Activated naive CD8-positive, alpha-beta T cell treated with anti-CD3 and anti-CD28 coated beads for 36 hours (primary cell): ENCODE measurements at places on chromosomes 2 and 18. TPM values are rescaled to one million over a fixed set of nuclear protein-coding genes. Genes with fewer than 3 reads are reported as not detected.
A peak's percentile ranks its signal among the peaks of the same experiment; 100 is the strongest.

DNA sequence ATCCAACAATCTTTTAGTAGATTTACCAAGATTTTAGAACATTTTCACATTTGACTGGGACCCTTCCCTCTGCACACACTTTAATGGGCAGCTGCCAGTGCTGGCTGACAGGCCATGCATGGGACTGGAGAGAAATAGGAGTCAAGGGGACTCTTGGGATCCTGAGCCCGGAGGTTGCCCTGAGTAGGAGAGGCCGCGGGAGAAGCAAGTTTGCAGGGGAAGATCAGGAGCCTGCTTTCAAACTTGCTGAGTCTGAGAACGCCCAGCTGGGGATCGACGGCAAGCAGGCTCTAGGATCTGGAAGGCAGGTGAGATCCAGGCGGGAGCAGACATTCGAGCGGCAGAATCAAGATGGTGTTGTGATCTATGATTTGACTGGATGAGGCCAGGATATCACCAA, 186.1 kb downstream of the HDAC4 start:
- DNase-seq, result no peak

DNA sequence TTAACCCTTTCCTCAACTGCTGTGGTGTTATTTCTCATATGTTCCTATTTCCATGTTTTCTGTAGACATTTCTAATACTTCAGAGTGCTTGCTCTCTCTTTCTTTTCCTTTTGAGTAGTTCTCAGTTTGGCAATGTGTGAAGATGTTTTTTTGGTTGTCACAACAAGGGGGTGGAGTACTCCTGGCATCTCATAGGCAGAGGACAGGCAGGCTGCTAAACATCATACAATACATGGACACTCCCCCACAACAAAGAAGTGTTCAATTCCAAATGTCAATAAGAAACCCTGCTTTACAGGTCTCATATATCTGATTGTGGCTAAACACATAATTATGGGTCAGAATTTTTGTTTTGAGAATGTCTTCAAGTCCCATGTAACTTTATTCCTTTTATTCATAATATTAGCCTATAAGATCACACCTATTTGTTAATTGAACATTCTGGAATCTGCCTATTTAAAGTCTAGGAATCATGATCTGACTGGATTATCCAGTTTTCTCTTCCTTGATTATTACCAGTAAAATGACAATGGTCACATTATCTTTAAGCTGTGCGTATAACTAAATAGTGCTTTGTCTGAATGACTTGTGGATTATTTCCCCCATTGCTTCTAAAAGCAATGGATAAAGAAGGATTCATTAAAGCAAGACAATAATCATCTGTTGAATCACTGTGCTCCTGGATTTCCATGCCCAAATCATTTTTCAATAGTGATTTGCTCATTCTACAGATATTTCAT, 46.8 kb upstream of the ITPRID2 start:
- no peak for DNase-seq

DNA sequence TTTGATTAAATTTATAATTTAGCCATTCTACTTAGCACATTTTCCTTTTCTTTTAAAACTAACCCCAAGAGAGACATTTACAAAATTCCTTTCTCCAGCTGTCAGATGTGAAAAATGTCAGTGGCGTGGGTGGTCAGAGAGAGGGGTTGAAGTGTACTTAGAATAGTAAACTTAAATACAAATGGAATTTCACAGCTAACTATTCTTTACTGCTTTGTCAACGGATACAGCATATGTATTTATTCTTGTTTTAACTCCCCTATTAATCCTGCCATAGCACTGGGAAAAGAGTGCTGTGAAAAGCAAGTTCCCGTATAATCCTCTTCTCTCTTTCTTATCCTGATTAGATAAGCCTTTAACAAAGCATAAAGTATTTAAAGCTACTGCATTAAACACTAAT, 191.4 kb upstream of the CHAC2 start:
- DNase-seq, result no peak

The HTR2B gene
- total RNA-seq, result not detected

GRCh38 chr2:104462731-104463130, 391.2 kb upstream of the POU3F3 start:
- DNase-seq, result no peak

The FAM237A gene
- total RNA-seq, result not detected

The TMEFF2 gene
- total RNA-seq, result not detected

- DNase-seq, result no peak
Measured at GRCh38 chr18:23779696-23780303, 90.5 kb downstream of the LAMA3 start.

The KIF1A gene
- 7.7 TPM for total RNA-seq

- no peak for DNase-seq
Measured at GRCh38 chr2:64288321-64289193, 144.3 kb upstream of the PELI1 start.

DNA sequence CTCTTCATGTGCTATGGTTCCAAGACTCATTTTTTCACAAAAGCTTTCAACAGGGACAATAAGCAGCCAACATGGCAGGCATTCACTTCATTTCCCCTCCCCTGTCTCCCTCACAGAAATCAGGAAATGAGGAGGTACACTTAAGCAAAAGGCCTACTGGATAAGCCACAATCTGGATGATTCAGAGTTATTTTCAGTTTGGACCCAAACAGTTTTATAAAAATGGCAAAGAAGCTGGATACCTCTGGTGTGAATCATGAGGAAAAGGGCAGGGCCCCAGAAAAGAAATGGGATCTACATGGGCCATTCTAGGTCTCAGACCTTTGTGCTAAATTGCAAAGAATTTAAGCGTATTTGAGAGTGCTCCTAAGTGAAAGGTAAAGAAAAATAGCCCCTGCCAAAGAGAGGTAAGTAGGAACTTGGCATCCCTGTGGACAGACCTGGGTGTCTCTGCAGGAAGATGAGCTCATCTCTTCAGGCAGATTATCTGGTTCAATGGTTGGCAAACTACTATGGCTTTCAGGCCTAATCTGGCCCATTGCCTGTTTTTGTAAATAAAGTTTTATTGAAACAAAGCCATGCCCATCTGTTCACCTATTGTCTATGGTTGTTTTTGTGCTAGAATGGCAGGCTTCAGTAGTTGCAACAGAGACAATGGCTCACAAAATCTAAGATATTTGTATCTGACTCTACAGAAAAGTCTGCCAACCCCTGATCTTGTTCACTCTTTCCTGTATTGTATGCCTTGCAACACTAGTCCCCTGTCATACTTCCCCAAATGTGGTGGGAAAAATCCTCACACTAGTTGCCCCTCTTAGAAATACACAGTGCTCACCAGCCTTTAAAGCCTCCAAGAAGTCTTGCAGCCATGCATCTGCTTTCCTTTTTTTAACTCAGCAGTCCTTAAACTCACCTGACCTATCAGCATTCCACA, 315.0 kb downstream of the ALK start:
- DNase-seq, result no peak

- DNase-seq, result no peak
Measured at GRCh38 chr2:238097201-238097987, 2.7 kb upstream of the ESPNL start.

GRCh38 chr2:27322301-27322765, 564 bp downstream of the MPV17 start:
- DNase-seq, result no peak

GRCh38 chr2:12675801-12676200, 40.9 kb upstream of the TRIB2 start:
- no peak for DNase-seq

DNA sequence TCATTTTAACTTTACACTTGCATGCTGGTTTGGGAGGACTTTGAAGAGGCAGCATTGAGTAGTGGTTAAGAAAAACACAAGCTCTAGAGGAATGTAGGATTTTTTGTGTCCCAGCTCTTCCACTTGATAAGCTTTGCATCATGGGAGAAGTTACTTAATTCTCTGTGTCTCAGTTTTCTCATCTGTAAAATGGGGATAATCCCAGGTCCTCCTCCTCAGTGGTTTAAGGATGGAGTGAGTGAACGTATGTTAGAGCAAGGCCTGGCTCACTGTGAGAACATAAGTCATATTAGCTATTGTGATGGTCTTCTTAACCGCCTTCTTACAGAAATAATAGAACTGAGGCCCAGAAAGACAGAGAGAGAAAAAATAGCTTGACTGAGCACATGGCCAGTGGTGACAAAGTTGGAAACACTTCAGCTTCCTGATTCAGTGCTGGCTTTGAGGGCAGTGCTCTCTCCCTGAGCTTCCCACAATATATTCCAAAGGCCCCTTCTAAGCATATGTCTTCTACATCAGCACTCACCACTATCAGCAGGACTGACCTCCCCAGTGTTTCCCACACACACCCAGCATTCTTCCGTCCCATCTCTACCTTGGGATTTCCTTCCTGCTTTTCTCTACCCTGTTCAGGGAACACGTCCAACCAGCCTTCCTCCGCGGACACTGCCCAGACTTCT, 214.9 kb upstream of the TNP1 start:
- DNase-seq, result no peak

DNA sequence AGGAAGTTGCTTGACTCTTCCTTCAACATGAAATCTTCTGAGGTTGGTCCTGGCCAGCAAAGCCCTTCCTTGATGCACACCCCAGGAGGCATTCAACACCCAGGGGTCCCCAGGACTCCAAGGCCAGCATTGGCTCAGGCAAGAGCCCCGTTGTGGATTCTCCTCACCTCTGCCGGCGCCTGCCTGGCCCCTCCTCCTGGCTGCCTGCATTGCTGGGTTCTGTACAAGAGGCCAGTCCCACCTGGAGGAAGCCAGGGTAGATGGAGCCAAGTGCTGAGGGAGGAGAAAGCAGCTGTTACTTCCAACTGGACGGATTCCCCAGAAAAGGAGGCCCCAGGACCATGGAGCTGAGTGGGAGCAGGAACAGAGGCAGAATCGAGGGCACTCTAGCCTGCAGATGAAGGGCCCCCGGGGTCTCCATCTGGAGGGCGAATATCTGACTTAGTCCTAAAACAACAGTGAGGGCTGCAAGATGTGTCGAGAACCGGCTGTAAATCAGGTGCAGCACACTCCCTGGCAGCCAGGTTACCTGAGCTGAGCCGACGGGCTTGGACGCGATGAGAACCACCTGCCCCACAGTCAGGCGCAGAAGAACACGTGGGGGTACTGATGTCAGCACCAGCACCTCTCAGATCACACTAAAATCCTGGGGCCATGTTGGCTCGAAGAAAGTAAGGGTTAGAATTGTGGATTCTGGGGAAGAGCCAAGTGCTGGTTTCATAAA, 399.6 kb upstream of the SALL3 start:
- DNase-seq, result no peak

The NCKAP1 gene
- total RNA-seq, result 1.4 TPM

- no peak for DNase-seq
Measured at GRCh38 chr2:221549143-221549542, 23.0 kb downstream of the EPHA4 start.

The RIT2 gene
- total RNA-seq, result not detected

- no peak for DNase-seq
Measured at GRCh38 chr18:42365591-42365990, 410.6 kb downstream of the PIK3C3 start.

The ASTL gene
- total RNA-seq, result 22.1 TPM

The L3MBTL4 gene
- 0.37 TPM for total RNA-seq

The LCT gene
- total RNA-seq, result 0.34 TPM

- DNase-seq, result peak; percentile 7
Measured at GRCh38 chr2:187581125-187581896, 27.1 kb upstream of the TFPI start.

GRCh38 chr18:32093102-32093511, 1.4 kb downstream of the RNF138 start:
- no peak for DNase-seq

The EFEMP1 gene
- total RNA-seq, result not detected

DNA sequence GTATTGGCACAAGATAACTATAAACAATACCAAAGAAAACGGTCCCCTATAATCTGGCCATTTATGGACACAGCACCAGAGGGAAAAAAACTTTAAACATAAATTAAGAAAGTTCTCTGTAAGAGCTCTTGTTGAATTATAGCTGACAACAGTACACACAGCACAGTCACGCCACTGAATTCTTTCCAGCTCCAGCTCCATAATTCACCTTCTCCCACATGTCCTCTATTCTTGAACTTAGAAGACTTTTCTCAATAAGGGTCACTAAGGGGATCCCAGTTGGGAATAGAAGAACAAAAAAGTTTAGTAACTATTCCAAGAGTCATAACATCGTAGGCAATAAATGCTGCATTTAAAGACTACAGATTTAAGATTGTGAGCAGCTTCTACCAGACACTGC, 124.6 kb upstream of the CYP1B1 start:
- no peak for DNase-seq

DNA sequence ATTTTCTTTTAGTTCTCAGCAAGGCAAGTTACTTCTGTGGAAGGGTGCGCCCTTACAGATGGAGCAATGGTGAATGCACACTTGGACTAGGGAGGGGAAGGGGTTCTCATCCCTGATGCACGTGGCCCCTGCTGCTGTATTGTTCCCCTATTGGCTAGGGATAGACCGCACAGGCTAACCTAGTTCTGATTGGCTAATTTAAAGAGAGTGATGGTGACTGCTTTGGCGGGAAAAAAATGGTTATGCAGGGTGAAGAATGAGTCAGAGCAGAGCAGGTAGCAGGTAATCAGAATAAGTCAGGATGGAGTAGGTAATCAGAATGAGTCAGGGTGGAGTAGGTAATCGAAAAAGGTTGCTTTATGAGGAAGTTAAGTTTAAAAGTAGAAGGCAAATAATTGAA, 171.5 kb downstream of the MTCL1 start:
- no peak for DNase-seq

The RNF25 gene
- 27.2 TPM for total RNA-seq

DNA sequence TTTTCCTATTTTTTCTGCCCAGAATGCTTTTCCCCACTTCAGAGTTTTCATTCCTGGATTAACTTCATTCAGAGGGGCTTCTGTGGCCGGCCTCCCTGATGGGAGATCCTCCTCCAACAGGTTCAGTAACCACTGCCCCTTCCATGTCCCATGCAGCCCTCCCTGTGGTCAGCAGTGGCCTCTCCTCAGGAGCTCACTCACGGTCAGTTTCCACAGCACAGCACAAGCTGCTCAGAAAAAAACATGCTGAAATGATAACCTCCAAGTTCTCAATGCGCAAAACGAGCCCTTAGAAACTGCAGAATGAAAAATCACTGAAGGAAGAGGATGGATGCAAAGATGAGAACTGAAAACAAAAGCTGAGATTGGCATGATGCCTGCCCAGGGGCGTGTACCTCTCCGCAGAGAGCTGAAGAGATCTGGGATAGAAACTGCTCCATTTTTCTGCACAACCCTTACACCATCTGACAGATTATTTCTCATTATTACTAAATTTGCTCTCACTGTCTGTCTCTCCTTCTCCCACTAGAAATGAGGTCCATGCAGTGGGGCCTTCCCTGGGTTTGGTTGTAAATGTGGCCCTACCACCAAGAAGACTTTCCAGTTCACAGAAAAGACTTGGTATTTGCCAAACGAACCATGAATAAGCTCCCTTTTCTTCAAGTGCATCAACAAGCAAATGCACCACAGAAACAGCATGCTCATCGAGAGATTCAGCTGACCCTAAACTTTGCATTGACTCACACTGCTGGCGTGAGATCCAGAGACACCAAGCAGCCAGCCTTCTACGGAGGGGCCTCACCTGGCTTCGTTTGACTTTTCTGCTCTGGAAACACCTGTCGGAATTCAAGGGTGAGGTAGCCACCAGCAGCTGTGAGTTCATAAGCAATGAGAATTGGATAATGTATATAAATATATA, 51.5 kb downstream of the TMEM18 start:
- no peak for DNase-seq

The SH3RF3 gene
- total RNA-seq, result 2.2 TPM
